ENCODE measurements at places on chromosomes 2 and 18.

GRCh38 chr18:10040287-10041011 lies 126.6 kb downstream of the VAPA start:
- DNase-seq = no peak

- DNase-seq = no peak
Measured at GRCh38 chr18:48534364-48534763, 4.5 kb upstream of the CTIF start.

DNA sequence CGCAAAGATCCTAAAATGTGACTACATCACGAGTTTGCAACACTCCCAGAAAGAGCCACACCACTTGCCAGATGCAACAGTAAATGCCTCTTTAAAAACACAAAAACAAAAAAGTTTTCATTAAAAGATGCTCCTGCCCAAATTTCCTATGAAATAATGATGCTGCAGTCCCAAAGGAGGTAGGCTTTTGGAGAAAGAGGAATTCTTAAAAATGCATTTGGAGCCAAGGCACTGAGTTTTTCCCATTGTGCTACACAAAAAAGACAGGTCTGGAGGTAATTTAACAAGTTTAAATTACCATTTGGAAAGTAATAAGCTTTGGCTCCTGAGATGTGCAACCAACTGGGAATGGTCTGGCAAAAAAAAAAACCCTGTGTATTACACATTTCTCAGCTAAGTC lies 145.0 kb downstream of the PID1 start:
- no peak for DNase-seq

DNA sequence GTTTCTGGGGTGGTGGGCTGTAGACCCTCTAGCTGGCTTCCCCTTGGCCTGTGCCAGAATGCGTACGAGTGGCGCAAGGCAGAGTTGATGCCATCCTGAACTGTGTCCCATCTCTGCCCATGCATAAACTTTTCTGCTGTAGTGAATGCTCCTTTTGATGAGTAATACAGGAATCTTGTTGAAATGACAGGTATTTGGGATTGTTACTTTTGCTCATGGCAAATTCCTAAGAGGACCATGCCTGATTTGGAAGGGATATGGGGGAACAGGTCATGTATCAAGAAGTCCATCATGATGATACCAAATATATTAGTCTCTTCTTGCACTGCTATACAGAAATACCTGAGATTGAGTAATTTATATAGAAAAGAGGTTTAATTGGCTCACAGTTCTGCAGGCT lies 648.0 kb downstream of the SLC4A3 start:
- DNase-seq = no peak

- DNase-seq = no peak
Measured at GRCh38 chr2:219851801-219852481, 224.5 kb downstream of the SLC4A3 start.

DNA sequence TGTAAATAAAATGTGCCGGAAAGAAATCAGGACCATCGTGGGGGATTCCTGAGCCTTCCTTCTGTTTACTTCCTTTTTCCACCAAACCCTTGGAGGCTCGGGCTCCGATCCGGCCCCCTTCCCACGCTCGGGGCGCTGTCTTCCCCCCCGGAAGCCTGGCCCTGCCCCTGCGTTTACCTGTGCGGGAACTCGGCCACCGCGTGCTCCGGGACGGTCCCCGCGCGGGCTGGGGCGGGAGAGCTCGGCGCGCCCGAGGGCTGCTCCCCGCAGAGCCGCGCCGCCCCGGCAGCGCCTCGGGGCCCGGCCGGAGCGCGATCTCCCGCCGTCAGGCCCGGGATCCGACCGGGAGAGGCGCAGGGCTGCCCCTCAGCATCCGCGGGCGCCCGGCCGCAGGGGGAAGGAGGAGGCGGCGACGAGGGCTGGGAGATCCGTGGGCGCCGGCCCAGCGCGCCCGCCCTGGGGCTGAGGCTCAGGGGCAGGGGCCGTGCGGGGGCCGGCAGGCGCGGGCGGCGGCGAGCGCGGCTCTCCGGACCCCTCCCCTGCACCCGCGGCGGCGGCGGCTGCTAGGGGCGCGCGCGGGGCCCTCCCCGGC lies 435 bp downstream of the ADCY3 start:
- DNase-seq = no peak

- DNase-seq = no peak
Measured at GRCh38 chr18:8949206-8949605, 153.3 kb upstream of the NDUFV2 start.

- no peak for DNase-seq
Measured at GRCh38 chr2:31129375-31130171, 8.7 kb downstream of the GALNT14 start.

DNA sequence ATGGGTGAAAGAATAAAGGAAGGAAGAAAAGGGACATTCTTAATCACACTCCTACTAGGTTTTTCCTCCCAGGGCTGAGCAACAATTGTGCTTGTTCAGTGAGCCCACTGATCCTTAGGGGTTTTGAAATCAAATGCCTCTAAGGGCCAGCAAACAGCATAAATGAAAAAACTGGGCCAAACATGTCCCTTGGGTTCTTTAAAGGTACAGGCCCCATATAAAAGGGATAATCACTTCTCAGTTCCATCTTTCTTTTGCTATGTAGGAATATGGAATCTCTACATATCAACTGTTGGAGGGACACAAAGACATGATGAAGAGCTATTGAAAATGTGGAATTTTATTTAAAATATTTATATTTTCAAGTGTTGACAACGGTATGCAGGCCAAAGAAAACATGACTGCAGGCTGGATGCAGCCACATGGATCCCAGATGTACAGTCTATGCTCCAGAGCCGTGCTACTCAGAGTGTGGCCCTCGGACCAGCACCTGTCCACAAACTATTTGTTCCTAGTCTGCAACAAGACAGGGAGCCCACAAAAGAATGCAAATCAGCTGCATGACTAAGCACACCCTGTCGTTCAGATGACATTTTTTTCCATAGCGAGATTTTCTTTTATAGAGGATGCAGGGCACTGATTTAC lies 110.0 kb downstream of the CDH20 start:
- no peak for DNase-seq

DNA sequence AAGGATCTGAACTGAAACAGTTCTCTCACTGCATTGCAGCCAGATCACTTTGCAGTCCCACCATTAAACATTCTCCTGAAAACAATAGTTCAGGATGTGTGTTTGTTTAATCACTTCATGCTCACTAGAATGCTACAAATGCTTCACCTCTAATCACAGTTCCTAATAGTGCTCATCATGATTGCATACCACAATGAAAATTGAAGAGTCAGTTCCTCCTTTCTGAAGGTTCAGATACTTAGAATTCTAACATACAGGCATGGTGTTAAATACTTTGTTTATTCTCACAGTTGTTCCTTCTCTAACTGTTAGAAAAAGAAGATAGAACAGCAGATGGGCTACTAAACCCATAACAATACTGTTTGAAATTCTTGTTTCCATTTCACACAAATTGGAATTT lies 622.3 kb upstream of the ACVR2A start:
- no peak for DNase-seq

GRCh38 chr2:150679456-150680120 lies 192.1 kb upstream of the RND3 start:
- DNase-seq = no peak

DNA sequence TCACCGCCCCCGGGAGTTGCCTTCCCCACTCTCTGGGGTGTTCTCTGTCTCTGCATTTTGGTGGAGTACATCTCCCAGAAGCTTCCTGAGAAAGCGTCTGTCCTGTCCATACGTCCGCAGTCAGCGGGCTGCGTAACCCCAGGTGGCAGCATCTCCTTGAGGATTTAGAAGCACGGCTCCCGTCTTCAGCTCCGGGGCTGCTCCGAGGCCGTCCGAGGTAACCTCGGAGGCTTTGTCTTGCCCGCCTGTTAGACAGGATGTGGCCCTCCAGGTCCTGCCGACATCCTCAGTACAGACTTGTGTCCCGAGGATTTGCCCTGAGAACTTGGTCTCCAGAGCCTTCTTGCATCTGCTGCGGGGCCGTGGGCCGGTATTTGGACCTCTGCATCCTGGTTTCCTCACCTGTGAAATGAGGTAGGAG lies 58.4 kb downstream of the CTDP1 start:
- DNase-seq = no peak

- no peak for DNase-seq
Measured at GRCh38 chr2:216710551-216711301, 15.4 kb upstream of the IGFBP5 start.

- no peak for DNase-seq
Measured at GRCh38 chr2:235614176-235614860, 120.5 kb downstream of the AGAP1 start.

GRCh38 chr2:7612969-7613368 lies 695.8 kb downstream of the RNF144A start:
- DNase-seq = no peak

- DNase-seq = no peak
Measured at GRCh38 chr18:76977108-76977621, 154.8 kb downstream of the ZNF236 start.

DNA sequence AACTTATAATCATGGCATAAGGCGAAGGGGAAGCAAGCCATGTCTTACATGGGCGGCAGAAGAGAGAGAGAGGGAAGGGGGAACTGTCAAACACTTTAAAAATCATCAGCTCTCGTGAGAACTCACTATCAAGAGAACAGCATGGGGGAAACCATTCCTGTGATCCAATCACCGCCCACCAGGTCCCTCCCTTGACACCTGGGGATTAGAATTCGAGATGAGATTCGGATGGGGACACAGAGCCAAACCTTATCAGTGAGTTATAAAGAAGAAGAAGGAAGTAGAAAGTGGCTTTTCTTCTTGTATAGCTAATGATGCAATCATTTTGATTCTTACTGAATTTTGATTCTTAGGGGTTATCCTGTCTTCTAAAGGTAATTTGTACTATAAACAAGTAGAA lies 51.4 kb downstream of the SMCHD1 start:
- no peak for DNase-seq
